Fibroblast of lung (primary cell): ENCODE measurements at places on chromosomes 12 and 14. TPM values are rescaled to one million over a fixed set of nuclear protein-coding genes. Genes with fewer than 3 reads are reported as not detected.

Gene ANO2
- 0.17 TPM in 1 of 2 replicates, not detected in the other for total RNA-seq

Gene KRT78
- not detected in 2 replicates for total RNA-seq

Gene GPR84
- not detected in 2 replicates for total RNA-seq

- no peak overlapping the region for H3K4me3 ChIP-seq
- peaks cover 1% of the 10 kb centered on the region for H3K27me3 ChIP-seq
- H3K27ac ChIP-seq, result no peak overlapping the region
- H3K36me3 ChIP-seq, result no peaks in the 10 kb centered on the region
Measured at GRCh38 chr14:62125793-62126192, 363.6 kb downstream of the SNAPC1 start.

DNA sequence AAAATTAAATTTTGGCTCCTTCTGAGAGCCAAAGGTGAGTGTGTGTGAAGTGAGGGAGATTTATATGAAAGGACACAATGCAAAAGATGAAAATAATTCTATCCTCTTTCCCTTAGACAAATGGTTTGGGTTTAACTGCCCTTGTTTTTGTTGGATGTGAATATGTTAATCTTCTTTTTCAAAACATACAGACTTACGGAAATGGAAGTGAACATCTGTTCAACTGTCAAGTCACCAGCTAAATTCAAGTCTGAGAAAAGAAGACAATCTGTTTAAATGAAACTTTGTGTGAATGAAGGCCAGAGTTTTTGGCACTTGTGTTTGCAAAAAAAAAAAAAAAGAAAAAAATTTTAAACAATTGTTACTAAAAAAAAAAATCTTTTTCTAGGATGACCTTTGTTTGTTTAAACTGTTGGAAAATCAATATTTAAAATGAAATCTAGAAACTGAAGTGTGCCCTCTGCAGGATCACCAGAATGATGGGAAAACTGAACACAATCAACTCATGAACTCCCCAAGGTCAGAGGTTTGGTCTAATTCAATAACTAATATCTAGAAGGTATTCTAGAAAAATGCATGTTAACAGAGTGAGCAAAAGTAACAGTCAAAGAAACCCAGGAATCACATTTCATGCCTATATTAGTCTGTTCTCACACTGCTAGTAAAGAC lies 448.8 kb downstream of the FLRT2 start:
- no peaks in the 10 kb centered on the region for H3K4me1 ChIP-seq
- no peaks in the 10 kb centered on the region for H3K27me3 ChIP-seq
- no peak overlapping the region for H3K27ac ChIP-seq

- peak; percentile 46 for DNase-seq
- no peaks in the 10 kb centered on the region for H3K36me3 ChIP-seq
- H3K27ac ChIP-seq, result no peak overlapping the region
- peaks cover 3% of the 10 kb centered on the region for H3K4me1 ChIP-seq
Measured at GRCh38 chr12:103841690-103842584, 903 bp upstream of the NT5DC3 start.

DNA sequence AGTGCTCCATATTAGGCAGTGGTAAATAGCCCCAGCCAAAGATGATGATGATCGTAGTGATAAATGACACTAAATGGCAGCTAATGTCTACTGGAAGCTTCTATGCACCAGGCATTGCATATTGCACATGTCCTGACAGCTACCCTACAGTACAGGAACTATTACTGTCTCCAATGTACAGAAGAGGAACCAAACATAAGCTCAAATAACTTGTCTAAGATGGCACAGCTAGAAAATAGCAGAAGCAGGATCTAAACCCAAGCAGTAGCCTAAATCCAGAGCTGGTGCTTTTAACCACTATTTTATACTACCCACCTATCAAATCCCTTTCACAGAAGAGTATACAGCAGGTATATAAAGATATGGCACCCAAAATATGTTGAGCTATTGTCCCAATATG lies 28.9 kb downstream of the ESR2 start:
- H3K4me3 ChIP-seq, result no peak overlapping the region
- H3K27ac ChIP-seq, result no peak overlapping the region
- H3K4me1 ChIP-seq, result no peaks in the 10 kb centered on the region
- no peaks in the 10 kb centered on the region for H3K27me3 ChIP-seq
- no peak for DNase-seq

GRCh38 chr12:91926848-91927247 lies 218.8 kb downstream of the BTG1 start:
- no peak overlapping the region for H3K4me3 ChIP-seq
- H3K27ac ChIP-seq, result no peak overlapping the region
- DNase-seq, result peak; percentile 76
- no peaks in the 10 kb centered on the region for H3K4me1 ChIP-seq
- H3K36me3 ChIP-seq, result no peaks in the 10 kb centered on the region
